ENCODE measurements at places on chromosomes 1 and 21. TPM values are rescaled to one million over a fixed set of nuclear protein-coding genes. Genes with fewer than 3 reads are reported as not detected.
A peak's percentile ranks its signal among the peaks of the same experiment; 100 is the strongest.

DNA sequence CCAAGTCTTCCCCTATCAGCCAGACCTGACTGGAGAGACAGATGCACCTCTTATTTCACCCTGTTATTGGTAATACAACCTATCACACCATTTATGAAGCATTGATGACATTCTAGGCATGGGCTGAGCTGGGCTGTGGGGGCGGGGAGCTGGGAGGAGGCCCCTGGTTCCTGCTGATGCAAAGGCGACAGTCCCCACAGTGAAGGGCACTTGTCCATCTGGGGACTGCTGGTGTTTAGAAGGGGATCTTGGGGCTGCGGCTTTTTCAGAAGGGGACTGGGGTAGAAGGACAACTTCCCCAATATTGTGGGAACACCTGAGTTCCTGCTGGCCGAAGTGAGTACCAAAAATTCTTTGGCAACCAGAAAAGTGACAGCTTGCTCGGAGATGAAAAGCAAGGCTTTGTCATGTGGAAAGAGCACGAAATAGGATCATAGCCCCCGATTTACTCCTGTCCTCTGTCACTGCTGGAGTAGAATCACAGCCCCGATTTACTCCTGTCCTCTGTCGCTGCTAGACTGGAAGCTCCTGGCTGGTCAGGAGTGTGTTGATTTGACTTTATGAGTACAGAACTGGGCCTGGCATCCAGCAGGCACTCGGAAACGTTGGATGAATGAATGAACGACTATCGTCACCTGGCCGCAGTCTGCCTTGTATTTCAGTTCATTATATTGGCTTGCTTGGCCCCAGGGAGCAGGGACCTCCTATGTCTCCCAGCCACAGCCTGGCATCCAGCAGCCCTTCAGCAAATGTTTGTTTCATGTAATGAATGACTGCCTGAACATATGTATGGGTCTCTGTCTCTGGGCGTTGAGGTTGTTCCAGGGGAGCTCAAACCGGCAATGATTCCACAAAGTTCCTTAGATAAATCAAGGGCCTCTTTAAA, 16.5 kb upstream of the ETV3L start:
- H3K36me3 ChIP-seq, result no peaks in the 10 kb centered on the region
- H3K27me3 ChIP-seq, result no peaks in the 10 kb centered on the region
- no peak overlapping the region for H3K27ac ChIP-seq

- H3K4me3 ChIP-seq, result no peak overlapping the region
- no peaks in the 10 kb centered on the region for H3K4me1 ChIP-seq
- no peak overlapping the region for H3K27ac ChIP-seq
- H3K36me3 ChIP-seq, result no peaks in the 10 kb centered on the region
These were observed 454.5 kb downstream of the SMYD3 start for GRCh38 chr1:246052603-246053002.

DNA sequence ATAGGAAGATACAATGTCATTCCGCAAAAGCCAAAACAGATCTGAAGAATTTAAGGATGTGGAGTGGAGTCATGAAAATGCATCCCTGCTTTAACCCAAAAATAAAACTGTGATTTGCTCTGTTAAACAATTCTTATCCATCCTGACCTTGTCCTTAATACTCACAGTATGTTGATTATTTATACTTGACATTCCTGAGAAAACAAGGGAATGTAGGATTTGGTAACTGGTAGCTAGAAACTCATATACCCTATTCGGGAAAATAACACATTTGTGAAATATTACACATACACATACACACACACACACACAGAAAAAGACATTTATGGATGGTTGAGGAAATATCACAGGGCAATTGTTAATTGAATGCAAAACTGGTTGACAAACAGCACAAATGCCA, 80.2 kb downstream of the FMN2 start:
- H3K4me1 ChIP-seq, result no peaks in the 10 kb centered on the region
- no peak overlapping the region for H3K4me3 ChIP-seq
- no peak overlapping the region for H3K27ac ChIP-seq
- no peak for DNase-seq
- H3K36me3 ChIP-seq, result no peaks in the 10 kb centered on the region

GGPS1 gene
- total RNA-seq, result 29.8 TPM

- no peak overlapping the region for H3K4me3 ChIP-seq
- no peaks in the 10 kb centered on the region for H3K4me1 ChIP-seq
- DNase-seq, result no peak
These were observed 30.6 kb downstream of the SYT6 start for GRCh38 chr1:114122941-114123618.

DNA sequence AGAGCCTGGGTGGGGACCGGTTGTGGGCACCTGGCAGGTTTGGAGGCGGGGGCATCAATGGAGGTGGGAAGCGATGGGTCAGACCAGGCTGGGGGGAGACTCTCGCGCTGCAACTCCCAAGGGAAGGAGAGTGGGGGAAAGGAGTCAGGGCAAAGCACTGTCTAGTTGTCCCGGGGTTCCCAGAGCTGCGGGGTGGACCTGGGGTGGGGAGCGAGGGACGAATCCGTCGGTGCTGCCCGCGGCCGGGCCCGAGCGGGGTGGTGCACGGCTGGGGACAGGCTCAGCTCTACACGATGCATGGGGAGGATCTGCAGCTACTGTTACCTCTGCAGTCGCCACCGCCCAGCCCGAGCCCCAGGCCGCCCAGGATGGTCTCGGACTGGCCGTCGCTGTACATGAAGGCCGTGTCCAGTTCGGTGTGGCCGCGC, 427 bp downstream of the AKR7A2 start:
- H3K27me3 ChIP-seq, result no peaks in the 10 kb centered on the region
- no peak for DNase-seq
- peaks cover 20% of the 10 kb centered on the region for H3K36me3 ChIP-seq
- H3K27ac ChIP-seq, result peak overlapping the region; percentile 70

GRCh38 chr1:229378586-229379367, 35.9 kb upstream of the CCSAP start:
- H3K27ac ChIP-seq, result no peak overlapping the region
- H3K36me3 ChIP-seq, result no peaks in the 10 kb centered on the region
- no peak for DNase-seq
- no peak overlapping the region for H3K4me3 ChIP-seq

DNA sequence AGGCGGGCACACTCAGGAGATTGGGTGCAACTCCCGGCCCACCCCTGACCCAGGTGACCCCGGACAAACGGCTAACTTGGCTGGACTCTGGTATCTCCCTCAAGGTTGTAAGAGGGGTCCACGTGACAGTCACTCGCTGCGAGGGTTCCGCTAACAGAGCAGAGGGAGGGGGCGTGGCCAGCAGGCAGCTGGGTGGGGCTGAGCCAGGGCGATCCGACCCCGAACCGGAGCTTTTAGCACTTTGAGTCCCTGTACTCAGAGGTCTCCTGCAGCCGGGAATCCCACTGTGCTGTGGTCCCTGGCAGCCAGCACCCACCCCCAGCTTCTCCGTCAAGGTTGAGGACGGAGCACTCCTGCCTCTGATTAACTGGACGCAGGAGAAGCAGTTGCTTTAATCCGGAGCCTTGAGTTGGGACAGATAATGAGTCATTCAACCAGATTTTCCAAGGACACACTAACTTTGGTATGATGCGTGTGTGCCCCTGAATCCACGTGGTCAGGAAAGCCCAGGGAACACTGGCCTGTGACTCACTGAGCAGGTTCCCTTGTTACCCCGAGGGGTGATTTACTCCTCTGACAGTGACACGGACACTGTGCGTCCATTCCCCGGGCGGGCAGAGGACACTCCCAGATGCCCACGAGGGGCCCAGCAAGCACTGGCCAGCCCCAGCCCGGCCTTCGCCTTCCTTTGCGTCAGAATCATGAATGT, 16.8 kb downstream of the TRPM2 start:
- H3K27me3 ChIP-seq, result no peaks in the 10 kb centered on the region
- H3K4me3 ChIP-seq, result no peak overlapping the region
- no peaks in the 10 kb centered on the region for H3K36me3 ChIP-seq
- H3K27ac ChIP-seq, result no peak overlapping the region
- DNase-seq, result no peak

- H3K36me3 ChIP-seq, result no peaks in the 10 kb centered on the region
- DNase-seq, result no peak
- peaks cover 4% of the 10 kb centered on the region for H3K27me3 ChIP-seq
- no peak overlapping the region for H3K4me3 ChIP-seq
- H3K4me1 ChIP-seq, result no peaks in the 10 kb centered on the region
- no peak overlapping the region for H3K27ac ChIP-seq
These were observed 56.9 kb upstream of the TRIM67 start for GRCh38 chr1:231104917-231105316.

GRCh38 chr21:25885880-25886279, 151.1 kb downstream of the GABPA start:
- no peak overlapping the region for H3K27ac ChIP-seq
- peaks cover 2% of the 10 kb centered on the region for H3K27me3 ChIP-seq
- H3K4me3 ChIP-seq, result no peak overlapping the region
- no peak for DNase-seq
- no peaks in the 10 kb centered on the region for H3K4me1 ChIP-seq

- H3K36me3 ChIP-seq, result no peaks in the 10 kb centered on the region
- H3K4me1 ChIP-seq, result no peaks in the 10 kb centered on the region
- no peak overlapping the region for H3K27ac ChIP-seq
- no peak overlapping the region for H3K4me3 ChIP-seq
- H3K27me3 ChIP-seq, result no peaks in the 10 kb centered on the region
These were observed 100.1 kb upstream of the IGSF21 start for GRCh38 chr1:18007391-18008041.

DNA sequence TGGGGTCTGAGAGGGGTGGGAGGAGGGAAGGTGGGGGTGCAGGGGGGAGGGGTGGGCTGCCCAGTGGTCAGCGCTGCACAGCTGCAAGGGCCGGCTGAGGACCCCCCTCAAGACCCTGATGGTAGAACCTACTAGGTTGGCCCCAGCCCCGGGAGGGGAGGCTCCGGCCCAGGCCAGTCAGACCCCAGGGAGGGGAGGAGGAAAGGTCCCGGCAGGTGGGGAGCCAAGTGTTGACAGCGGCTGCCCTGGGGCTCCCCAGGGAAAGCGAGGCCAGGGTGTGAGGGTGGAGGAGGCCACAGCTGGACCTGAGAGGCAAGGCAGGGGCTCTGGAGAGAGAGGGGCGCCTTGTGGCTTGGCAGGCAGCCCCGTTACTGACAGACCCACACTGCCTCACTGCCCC, 31.1 kb downstream of the MEGF6 start:
- H3K27ac ChIP-seq, result no peak overlapping the region
- H3K36me3 ChIP-seq, result no peaks in the 10 kb centered on the region
- no peaks in the 10 kb centered on the region for H3K27me3 ChIP-seq

TMPRSS15 gene
- under 0.01 TPM for total RNA-seq

- DNase-seq, result no peak
- H3K27me3 ChIP-seq, result peaks cover 6% of the 10 kb centered on the region
- H3K4me1 ChIP-seq, result no peaks in the 10 kb centered on the region
- no peak overlapping the region for H3K4me3 ChIP-seq
- no peak overlapping the region for H3K27ac ChIP-seq
- no peaks in the 10 kb centered on the region for H3K36me3 ChIP-seq
These were observed 61.0 kb downstream of the PAX7 start for GRCh38 chr1:18691648-18692047.

GRCh38 chr1:9112961-9113880, 15.7 kb downstream of the GPR157 start:
- H3K27me3 ChIP-seq, result no peaks in the 10 kb centered on the region
- DNase-seq, result no peak
- no peaks in the 10 kb centered on the region for H3K36me3 ChIP-seq
- no peak overlapping the region for H3K4me3 ChIP-seq
- peaks cover 6% of the 10 kb centered on the region for H3K4me1 ChIP-seq

DNA sequence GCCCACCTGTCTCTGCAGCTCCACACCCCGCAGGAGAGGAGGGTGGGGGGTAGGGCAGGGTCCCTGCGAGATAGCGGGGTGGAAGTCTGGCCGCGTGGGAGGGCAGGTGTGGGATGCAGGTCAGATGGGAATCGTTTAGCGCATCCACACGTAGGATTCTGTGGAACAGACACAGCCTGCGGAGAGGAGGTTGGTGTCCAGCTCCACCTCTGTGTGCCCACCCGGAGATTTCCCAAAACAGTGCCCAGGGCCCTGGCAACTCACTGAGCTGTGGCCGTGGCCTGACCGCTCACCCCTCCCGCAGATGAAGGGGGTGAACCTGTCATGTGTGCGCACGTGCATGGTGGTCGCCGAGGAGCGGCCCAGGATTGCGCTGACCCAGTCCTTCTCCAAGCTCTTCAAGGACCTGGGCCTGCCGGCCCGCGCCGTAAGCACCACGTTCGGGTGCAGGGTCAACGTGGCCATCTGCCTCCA, 46.9 kb downstream of the S100B start:
- H3K27me3 ChIP-seq, result no peaks in the 10 kb centered on the region
- peak overlapping the region; percentile 68 for H3K27ac ChIP-seq
- H3K4me3 ChIP-seq, result no peak overlapping the region

- no peak for DNase-seq
- H3K27ac ChIP-seq, result no peak overlapping the region
- H3K36me3 ChIP-seq, result peaks cover 22% of the 10 kb centered on the region
- no peak overlapping the region for H3K4me3 ChIP-seq
- no peaks in the 10 kb centered on the region for H3K4me1 ChIP-seq
- H3K27me3 ChIP-seq, result no peaks in the 10 kb centered on the region
These were observed 18.6 kb downstream of the NTPCR start for GRCh38 chr1:232968965-232969364.

- no peak overlapping the region for H3K4me3 ChIP-seq
- DNase-seq, result no peak
- H3K4me1 ChIP-seq, result no peaks in the 10 kb centered on the region
- no peaks in the 10 kb centered on the region for H3K27me3 ChIP-seq
- H3K27ac ChIP-seq, result no peak overlapping the region
- H3K36me3 ChIP-seq, result no peaks in the 10 kb centered on the region
These were observed 99.0 kb upstream of the GJB5 start for GRCh38 chr1:34655875-34656240.

PLEKHA6 gene
- 0.47 TPM for total RNA-seq

HSF2BP gene
- total RNA-seq, result 0.80 TPM

PLPPR4 gene
- total RNA-seq, result 0.42 TPM
